ENCODE measurements at places on chromosomes 1 and 21.

- no peak for DNase-seq
These were observed 3.3 kb upstream of the UTP11 start for GRCh38 chr1:38009088-38009840.

- no peak for DNase-seq
- H3K4me1 ChIP-seq: no peaks in the 10 kb centered on the region
- no peak overlapping the region for H3K4me3 ChIP-seq
- no peak overlapping the region for H3K27ac ChIP-seq
These were observed 594.6 kb downstream of the PTPRU start for GRCh38 chr1:29830916-29831315.

GRCh38 chr1:204377800-204378668 is 18.3 kb upstream of the PLEKHA6 start:
- peaks cover 8% of the 10 kb centered on the region for H3K4me1 ChIP-seq
- H3K4me3 ChIP-seq: peak overlapping the region; percentile 60
- DNase-seq: no peak
- no peaks in the 10 kb centered on the region for H3K27me3 ChIP-seq
- peak overlapping the region; percentile 2 for H3K27ac ChIP-seq
- no peaks in the 10 kb centered on the region for H3K36me3 ChIP-seq

- H3K27me3 ChIP-seq: no peaks in the 10 kb centered on the region
- H3K4me1 ChIP-seq: peaks cover 11% of the 10 kb centered on the region
- DNase-seq: no peak
These were observed 8.9 kb downstream of the IFFO2 start for GRCh38 chr1:18947570-18947969.

DNA sequence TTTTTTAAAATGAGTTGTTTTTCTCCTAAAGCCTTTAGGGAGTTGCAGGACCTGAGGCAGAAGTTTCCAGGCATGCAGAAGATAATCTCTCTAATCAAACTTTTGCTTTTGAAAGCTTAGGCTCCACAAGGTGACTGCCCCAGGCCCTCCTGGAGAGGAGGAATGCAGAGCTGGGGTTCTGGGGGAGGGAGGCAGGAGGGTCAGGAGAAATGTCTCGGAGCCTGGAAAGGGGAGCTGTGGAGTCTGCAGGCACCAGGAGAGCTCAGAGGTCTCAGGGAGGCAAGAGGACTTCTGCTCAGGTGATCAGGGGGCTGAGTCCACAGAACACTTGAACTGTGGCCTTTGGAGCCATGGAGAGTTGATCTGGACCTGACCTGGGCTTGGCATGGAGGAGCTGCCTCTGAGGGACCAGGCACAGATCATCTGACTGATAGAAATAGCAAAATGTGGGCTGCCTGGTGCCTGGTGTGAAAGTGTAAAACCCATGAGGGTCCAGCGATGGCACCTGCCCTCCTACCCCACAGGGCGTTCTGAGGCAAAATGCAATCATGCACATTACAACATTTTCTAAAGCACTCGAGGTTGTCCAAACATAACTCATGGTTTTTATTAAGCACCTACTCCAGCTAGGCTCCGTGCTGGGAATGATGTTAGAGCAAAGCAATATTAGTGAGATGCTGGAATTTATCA is 10.0 kb upstream of the ABCG1 start:
- H3K4me1 ChIP-seq: no peaks in the 10 kb centered on the region
- H3K27me3 ChIP-seq: no peaks in the 10 kb centered on the region
- H3K27ac ChIP-seq: no peak overlapping the region
- no peaks in the 10 kb centered on the region for H3K36me3 ChIP-seq

DNA sequence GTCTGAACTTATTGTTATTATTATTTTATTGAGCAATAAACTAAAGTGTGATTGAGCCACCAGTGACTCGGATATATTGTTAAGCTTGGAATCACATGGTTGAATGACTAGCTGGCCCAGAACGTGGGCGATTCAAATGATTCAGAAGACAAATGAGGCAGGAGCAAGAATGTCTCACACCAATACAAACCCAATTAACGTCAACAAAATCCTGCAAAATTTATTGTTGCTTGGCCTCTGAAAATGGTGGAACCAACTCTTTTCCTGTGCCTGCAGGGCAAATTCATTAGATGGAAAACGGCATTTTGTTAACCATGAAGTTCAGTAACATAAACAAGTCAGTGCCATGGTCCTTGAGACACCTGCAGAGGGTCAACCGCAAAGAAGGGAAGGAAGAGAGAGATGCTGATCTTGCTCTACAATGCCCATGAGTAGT is 482.0 kb downstream of the SETD4 start:
- no peaks in the 10 kb centered on the region for H3K27me3 ChIP-seq
- H3K27ac ChIP-seq: no peak overlapping the region

GRCh38 chr1:157580828-157581210 is 17.1 kb downstream of the FCRL4 start:
- H3K4me3 ChIP-seq: no peak overlapping the region
- peaks cover 12% of the 10 kb centered on the region for H3K27me3 ChIP-seq
- no peaks in the 10 kb centered on the region for H3K4me1 ChIP-seq
- no peak overlapping the region for H3K27ac ChIP-seq

GRCh38 chr21:36097427-36098181 is 27.8 kb downstream of the CBR1 start:
- DNase-seq: no peak
- no peak overlapping the region for H3K27ac ChIP-seq
- no peaks in the 10 kb centered on the region for H3K36me3 ChIP-seq
- no peaks in the 10 kb centered on the region for H3K27me3 ChIP-seq

DNA sequence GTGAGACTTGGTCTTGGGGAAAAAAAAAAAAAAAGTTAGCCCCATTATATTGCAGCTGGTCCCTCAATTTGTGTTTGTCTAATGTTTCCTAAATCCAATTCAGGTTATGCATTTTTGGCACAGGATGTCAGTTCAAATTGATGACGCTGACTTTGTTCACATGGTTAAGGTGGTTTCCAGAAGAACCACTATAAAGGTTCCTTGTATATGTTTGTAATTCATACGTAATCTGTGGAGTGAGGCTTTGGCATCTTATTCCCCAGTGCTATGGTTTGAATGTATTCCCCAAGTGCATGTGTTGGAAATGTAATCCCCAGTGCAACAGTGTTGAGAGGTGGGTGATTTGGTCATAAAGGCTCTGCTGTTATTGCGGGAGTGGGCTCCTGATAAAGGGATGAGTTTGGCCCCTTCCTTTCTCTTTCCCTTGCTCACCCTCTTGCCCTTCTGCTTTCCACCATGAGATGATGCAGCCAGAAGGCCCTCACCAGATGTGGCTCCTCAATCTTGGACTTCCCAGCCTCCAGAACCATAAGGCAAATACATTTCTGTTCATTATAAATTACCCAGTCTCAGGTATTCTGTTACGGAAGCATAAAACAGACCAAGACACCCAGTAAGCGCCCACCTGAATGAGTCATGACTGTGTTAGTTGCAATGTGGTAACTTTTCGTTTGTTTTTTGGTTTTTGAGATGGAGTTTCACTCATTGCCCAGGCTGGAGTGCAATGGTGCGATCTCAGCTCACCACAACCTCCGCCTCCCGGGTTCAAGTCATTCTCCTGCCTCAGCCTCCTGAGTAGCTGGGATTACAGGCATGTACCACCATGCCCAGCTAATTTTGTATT is 19.5 kb upstream of the HLCS start:
- DNase-seq: no peak
- H3K27me3 ChIP-seq: no peaks in the 10 kb centered on the region
- no peak overlapping the region for H3K4me3 ChIP-seq
- H3K4me1 ChIP-seq: no peaks in the 10 kb centered on the region

DNA sequence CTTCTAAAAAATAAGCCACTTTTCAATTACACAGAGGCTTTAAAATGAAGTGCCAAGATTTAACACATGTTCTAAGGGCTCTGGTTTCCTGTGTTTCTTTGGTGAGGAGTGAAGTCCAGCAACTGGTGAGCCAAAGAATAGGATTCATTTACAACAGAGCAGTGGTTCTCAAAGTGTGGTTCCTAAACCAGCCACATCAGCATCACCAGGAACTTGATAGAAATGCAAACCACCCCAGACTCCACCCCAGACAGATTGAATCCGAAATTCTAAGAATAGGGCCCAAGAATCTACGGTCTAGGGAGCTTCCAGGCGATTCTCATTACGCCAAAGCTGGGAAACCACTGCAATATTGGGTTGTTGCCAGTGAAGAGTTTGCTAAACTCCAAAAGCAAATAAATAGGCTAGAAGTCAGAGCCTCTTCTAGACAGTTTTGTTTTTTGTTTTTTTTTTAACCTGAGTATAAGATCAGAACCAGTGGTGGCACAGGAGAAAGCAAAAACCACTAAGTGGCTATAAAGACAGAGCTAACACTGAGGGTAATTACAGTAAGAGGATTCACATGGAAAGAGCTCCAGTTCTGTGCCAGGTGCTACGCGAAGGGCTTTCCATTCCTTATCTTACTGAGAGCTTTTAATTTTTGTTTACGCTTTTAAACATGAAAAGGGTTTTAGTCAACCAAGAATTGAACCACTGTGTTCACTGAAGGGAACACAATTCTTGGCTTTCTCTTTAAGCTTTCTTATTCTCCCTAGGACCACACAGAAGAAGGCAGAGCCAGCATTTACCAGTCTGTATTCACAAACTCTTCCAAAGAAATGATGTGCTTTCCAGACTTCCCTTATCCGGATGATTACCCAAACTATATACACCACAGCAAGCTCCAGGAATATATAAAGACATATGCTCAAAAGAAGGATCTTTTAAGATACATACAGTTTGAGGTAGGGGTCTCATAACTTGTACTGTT is 42.4 kb upstream of the FMO2 start:
- peak overlapping the region; percentile 85 for H3K27ac ChIP-seq
- peak overlapping the region; percentile 13 for H3K4me3 ChIP-seq
- DNase-seq: no peak
- H3K27me3 ChIP-seq: no peaks in the 10 kb centered on the region

GRCh38 chr1:94949681-94950661 is 23.1 kb upstream of the CNN3 start:
- no peak for DNase-seq
- no peaks in the 10 kb centered on the region for H3K4me1 ChIP-seq
- H3K27me3 ChIP-seq: no peaks in the 10 kb centered on the region

DNA sequence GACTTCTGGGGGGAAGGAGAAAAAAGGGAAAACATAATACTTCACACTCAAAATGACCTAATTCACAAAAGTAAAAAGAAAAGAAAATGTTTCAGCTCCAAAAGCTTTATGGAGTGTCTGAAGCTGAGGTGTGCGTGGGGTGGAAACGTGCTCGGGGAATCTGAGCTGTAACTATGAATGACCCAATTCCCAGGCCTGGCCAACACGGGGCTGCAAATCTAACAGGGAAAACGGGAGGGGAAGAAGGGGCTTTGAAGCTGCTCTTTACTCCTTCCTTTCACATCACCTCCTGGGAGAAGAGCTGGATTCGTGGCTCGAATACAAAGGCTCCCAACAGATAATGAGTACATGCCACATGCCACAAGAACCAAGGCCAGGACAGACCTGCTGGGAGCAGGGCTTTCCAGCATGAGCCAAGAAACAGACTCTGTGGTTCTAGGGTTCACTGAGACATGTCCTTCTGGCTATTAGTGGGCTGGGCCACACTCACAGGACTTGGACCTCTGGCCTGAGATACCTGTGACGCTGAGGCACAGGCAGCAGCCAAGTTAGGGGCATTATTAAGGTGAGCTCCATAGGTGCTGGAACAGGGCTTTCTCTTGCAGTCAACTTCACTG is 51.5 kb downstream of the SLC66A1 start:
- H3K36me3 ChIP-seq: no peaks in the 10 kb centered on the region
- H3K27ac ChIP-seq: peak overlapping the region; percentile 8
- no peak for DNase-seq
- no peak overlapping the region for H3K4me3 ChIP-seq
- no peaks in the 10 kb centered on the region for H3K27me3 ChIP-seq

- no peaks in the 10 kb centered on the region for H3K4me1 ChIP-seq
- DNase-seq: no peak
- H3K27me3 ChIP-seq: no peaks in the 10 kb centered on the region
- H3K27ac ChIP-seq: no peak overlapping the region
These were observed 27.4 kb downstream of the SNRPE start for GRCh38 chr1:203888807-203889251.

DNA sequence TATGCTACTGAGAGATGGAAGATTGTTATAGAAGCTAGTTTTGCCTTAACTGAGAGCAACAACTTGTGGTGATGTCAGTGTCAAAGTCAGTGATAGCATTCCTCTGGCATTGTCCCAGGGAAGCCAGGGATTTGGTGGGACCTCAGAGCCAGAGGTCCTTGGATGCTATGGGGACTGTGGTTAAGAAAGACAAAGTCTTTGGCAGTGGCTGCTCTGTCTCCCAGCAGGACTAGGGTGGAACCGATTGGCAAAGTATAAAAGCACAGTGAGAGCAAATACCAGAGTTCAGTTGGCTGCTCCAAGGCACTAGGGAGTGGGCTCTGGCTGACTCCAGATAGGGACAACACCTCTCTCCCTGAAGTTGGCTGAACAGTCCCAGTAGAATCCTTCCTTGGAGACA is 104.8 kb downstream of the GDAP2 start:
- H3K27ac ChIP-seq: no peak overlapping the region
- H3K36me3 ChIP-seq: no peaks in the 10 kb centered on the region
- H3K4me1 ChIP-seq: no peaks in the 10 kb centered on the region
- no peak for DNase-seq
- H3K27me3 ChIP-seq: no peaks in the 10 kb centered on the region

GRCh38 chr1:54551891-54552290 is 3.9 kb downstream of the ACOT11 start:
- H3K4me1 ChIP-seq: no peaks in the 10 kb centered on the region
- H3K4me3 ChIP-seq: no peak overlapping the region
- no peaks in the 10 kb centered on the region for H3K27me3 ChIP-seq

DNA sequence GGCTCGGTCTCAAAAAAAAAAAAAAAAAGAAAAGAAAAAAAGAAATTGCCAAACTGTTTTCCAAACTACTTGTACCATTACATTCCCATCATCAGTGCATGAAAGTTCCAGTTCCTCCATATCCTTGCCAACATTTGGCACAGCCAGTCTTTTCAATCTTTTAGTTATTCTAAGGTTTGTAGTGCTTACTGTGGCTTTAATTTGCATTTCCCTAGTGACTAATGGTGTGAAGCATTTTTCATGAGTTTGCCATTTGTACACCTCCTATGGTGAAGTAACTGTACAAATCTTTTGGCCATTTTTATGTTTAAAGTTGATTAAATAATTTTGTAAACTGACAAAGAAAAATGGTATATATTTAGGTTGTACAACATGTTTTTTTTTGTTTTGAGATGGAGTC is 70.7 kb downstream of the DEGS1 start:
- no peaks in the 10 kb centered on the region for H3K27me3 ChIP-seq
- H3K36me3 ChIP-seq: no peaks in the 10 kb centered on the region
- no peak overlapping the region for H3K27ac ChIP-seq
- H3K4me3 ChIP-seq: no peak overlapping the region

GRCh38 chr1:61056573-61057439 is 25.6 kb upstream of the NFIA start:
- peak overlapping the region; percentile 81 for H3K27ac ChIP-seq
- H3K4me3 ChIP-seq: peak overlapping the region; percentile 71
- H3K4me1 ChIP-seq: peaks cover 11% of the 10 kb centered on the region

- no peak for DNase-seq
- H3K4me1 ChIP-seq: no peaks in the 10 kb centered on the region
- H3K27me3 ChIP-seq: no peaks in the 10 kb centered on the region
- H3K4me3 ChIP-seq: no peak overlapping the region
These were observed 11.7 kb upstream of the MYOCOS start for GRCh38 chr1:171610385-171610784.

DNA sequence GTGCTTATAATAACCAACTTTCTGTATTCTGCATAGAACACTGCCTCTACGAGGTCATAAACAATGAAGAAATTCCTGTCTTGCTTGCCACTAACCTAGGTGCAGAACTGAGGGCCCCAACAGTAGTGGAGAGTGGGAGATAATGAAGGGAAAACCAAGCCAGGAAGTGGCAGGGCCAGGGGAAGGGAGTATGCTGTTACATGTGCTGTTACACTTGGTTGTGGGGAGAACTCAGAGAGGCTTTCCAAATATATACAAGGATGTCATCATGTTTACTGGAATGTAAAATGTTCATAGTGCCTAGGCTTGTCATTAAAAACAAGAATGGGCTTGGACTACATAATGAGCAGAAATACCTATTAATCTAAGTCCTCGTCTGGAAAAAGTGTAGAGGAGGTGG is 31.1 kb downstream of the NHLH2 start:
- no peaks in the 10 kb centered on the region for H3K36me3 ChIP-seq
- DNase-seq: no peak
- no peak overlapping the region for H3K4me3 ChIP-seq
- H3K4me1 ChIP-seq: no peaks in the 10 kb centered on the region
